ENCODE measurements at places on chromosomes 1 and 21.

DNA sequence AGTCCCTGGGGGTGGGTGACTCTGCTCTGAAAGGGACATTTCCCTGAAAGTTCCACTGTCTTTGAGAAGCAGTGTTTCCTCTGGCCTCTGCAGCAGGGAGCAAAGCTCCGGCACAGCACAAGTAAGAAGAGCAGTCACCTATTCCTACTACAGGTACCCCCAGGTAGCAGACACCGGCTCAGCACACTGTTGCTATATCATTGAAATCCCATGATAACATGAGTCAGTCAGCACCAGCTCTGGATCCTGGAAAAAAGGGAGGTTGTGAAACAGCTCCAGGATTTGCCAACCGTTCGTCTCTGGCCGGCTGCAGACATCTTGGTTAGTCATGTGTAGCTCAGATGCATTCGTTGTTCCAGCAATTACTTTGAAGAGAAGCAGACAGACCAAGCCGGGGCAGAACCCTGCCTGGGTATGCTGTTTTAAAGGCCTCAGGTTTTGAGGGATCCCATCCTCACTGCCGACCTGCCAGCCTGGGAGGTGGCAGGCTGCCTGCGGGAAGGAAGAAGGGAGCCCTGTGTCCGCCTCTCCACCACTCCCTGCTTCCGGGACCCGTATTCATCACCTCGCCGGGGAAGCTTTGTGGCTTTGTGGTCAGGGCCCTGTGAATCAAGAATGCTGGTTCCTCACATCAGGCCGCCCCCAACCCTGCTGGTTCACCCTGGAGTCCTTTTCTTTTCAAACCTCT lies 139.2 kb downstream of the CLIC6 start:
- DNase-seq, result no peak

DNA sequence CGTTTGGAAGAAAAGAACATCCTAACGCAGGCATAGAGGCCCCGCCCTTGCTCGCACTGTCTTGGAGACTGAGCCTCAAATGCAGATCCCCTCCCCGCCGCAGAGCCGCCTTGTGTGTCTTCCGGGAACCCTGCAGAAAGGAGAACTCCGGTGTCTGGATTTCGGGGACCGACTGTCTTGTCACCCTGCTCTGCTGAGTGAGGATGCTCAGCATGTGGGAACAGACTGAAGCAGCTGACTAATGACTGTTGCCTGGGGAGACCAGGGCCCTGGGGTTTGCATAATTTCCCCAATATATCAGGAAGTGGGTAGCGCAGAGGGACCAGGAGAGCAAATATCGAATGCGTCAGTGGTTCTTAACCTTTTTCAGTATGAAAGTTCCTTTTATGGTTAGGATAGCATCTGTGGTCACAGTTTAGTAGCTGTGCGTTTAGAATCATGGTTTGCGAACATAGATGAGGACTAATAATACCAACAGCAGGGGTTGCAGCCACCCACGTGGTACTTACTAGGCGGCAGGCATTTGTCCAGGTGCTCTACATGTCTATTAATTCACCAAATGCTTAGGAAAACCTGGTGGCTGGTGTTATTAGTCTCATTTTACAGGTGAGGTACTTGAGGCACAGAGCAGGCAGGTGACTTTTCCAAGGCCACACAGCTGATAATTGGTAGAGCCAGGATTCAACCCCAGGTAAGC lies 14.3 kb downstream of the GPR137B start:
- no peak for DNase-seq

DNA sequence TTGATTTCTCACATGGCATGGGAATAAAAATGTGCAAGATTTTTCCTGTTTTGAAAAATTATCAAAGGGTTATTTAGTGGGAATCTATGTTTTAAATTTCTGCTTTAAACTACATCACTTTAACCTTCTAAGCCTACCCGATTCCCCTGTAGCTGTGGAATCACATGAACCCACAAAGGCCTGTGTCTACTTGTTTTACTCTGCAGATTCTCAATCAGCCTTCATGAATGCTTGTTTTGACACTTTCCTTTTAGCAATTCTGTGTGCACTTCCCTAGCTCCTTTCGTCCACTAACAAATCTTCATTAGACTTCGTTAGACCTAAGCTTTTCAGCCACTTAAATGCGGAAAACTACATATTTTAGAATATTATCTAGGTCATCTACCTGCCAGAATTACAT lies 56.0 kb upstream of the C1orf21 start:
- no peak for DNase-seq

DNA sequence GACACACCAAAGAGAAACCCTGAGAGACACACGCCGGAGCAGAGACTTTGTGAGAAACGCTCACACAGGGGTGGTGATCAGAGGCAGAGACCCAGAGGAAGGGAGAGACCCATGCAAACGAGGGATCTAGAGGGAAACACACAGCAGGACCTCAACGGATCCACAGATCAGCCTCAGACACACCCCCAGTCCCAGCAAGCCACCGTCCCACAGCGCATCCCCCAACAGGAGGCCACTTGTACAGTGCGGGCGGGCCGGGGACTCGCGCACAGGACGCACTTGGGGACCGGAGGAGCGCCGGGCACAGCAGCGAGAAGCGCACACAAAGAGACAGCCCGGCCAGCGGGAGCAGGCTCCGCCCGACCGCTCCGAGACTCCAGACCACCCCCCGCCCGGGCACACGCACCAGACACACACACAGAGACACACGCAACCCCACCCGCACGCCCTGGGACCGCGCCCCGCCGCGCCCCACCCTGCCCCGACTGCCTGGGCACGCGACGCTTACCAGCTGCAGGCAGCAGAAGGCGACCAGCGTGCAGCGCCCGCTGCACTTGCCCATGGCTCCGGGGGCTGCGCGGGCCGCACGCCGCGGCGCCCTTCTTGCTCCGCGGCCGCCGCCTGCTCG lies 587 bp downstream of the NKAIN1 start:
- peak; percentile 50 for DNase-seq

- DNase-seq, result peak; percentile 51
Measured at GRCh38 chr1:158952416-158952815, 21.1 kb downstream of the PYHIN1 start.

Measured in Peyer's patch (tissue), 4 donors.